ENCODE measurements at places on chromosomes 12 and 14.
A peak's percentile ranks its signal among the peaks of the same experiment; 100 is the strongest.

GRCh38 chr14:23186913-23187654 is 3.6 kb upstream of the SLC7A8 start:
- peak; percentile 87 for DNase-seq

- no peak for DNase-seq
Observed at GRCh38 chr14:91737619-91738018, 5.7 kb upstream of the CATSPERB start.

DNA sequence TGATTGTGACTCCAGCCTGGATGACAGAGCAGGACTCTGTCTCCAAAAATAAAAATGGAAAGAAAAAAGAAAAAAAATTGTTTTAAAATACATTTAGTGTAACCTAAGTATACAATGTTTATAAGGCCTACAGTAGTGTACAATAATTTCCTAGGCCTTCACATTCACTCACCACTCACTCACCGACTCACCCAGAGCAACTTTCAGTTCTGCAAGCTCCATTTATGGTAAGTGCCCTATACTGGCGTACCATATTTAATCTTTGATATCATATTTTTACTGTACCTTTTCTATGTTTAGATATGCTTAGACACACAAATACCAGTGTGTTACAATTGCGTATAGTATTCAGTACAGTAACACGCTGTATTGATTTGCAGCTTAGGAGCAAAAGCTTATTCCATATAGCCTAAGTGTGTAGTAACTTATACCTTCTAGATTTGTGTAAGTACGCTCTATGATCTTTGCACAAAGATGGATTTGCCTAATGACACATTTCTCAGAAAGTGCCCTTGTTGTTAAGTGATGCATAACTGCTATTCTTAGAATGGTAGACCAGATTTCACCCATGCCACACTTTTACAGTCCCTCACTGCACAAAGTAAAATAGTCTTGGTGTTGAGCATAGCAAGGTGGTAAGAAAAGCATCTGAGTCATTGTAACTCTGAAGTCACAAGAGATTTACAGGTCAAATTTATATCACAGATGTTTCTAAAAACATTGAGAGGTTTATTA is 151.9 kb downstream of the LRRK2 start:
- DNase-seq, result no peak

DNA sequence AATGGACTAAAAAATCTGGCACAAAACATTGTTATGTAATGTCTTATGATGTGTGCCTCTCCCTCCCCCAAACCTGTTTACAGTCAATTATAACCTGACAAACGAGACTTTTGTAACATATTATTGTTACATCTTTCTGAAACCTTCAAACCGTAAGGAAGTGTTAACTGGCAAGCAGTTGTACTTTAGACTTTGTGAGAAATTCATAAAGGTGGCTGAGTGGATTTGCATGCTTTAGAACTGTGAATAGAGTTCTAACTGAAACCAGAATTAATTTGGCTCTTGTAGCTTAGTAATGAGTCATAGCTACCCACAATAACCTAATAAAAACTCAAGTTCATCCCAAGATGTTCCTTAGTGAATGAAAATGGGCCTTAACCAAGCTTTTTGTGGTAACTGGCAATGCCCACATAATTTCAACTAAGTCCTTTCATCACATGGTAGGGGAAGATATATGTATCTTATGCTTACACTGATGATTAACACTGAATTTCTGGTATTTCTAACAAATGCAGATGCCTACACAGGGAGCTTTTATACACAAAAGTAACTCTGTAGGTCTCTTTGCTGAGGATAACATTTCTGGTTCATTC is 29.7 kb downstream of the RAD9B start:
- peak; percentile 28 for DNase-seq

- no peak for DNase-seq
Observed at GRCh38 chr12:91965781-91966180, 179.9 kb downstream of the BTG1 start.

- no peak for DNase-seq
Observed at GRCh38 chr12:93366422-93366821, 11.3 kb upstream of the NUDT4 start.

- DNase-seq, result no peak
Observed at GRCh38 chr12:131916306-131917138, 12.6 kb upstream of the PUS1 start.

- peak; percentile 24 for DNase-seq
Observed at GRCh38 chr14:30657606-30658163, 35.6 kb downstream of the SCFD1 start.

DNA sequence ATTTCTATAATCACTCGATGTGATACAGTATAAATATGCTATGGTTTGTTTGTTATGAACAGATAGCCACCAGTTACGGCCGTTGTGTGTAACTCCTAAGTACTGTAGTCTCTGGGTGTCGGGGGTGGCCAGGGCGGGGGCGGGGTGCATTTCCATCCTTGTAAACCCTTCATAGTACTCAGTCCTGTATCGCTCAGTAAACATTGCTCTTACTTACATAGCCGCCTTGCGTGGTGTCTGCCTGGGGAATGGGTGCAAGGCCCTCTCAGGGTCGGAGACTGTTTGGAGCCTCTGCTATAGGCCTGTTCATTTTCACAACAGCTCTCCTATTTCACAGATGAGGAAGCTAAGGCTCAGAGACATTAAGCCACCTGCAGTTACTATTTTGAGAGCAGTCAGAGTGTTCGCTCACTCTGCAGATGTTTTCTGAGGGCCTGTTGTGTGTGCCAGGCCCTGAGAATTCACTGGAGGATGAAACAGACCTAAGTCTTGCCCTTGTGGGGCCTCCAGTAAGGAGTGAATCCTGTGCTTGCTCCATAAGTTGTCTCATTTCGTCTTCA is 42.5 kb downstream of the JDP2 start:
- DNase-seq, result no peak

DNA sequence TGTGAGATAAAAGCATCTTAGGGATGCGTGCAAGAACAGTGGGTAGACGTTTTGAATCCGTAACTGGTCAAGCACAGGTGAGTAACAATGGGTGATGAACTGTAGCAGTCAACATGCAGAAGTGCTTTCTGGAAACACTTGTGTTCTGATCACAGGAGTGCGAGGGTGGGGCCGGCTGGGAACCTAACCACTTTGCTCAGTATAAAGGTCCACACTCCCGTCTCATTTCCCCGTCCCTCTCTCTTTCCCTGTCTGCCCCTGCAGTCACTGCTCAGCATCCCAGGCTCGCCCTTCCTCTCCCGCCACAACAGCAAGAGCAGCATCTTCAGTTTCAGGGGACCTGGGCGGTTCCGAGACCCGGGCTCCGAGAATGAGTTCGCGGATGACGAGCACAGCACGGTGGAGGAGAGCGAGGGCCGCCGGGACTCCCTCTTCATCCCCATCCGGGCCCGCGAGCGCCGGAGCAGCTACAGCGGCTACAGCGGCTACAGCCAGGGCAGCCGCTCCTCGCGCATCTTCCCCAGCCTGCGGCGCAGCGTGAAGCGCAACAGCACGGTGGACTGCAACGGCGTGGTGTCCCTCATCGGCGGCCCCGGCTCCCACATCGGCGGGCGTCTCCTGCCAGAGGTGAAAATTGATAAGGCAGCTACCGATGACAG is 127.1 kb downstream of the FIGNL2 start:
- DNase-seq, result peak; percentile 45

DNA sequence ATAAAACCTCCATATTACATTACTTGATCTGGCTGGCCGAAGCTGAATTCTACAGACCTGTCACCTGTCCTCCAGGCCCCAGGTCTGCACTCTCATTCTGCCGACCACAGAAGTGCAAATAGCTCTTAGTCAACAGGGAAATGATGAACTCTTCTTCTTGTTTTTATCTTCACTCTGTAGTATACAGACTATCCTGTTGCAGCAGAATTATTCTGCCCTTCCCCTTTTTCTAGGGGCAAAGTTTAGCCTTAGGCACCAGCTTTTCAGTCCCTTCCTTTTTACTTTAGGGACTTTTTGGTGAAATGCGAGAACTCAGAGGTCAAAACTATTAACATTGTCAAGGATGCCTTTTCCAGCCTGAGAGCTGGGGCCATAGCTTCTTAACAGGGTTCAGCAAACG is 229.6 kb upstream of the EGLN3 start:
- DNase-seq, result no peak

DNA sequence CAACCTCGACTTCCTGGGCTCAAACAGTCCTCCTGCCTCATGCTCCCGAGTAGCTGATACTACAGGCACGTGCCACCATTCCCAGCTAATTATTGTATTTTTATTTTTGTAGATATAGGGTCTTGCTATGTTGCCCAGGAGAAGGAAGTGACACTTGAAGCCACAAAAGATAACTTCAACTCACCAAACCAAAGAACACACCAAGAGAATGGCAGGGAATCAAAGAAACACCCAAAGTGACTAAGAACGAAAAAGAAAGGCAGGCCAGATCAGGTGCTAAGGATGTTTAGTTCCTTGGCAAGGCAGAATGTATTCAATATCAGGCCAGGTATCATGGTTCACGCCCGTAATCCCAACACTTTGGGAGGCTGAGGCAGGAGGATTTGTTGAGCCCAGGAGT is 10.1 kb upstream of the TPCN1 start:
- DNase-seq, result no peak

DNA sequence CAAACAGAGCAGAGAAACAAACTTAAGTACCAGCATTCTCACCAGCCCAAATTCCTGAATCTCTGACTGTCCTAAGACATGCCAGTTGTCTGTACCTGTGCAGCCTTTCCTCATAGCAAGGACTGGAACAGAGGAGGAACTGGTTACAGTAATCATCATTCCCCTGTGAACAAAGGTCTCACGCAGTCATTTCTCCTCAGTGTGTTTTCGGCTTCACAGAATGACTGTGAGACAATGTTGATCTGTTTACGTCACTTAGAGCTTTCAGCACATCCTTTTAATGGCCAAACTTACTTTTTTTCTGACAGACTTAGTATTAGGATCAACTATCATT is 169.0 kb downstream of the FBXL14 start:
- no peak for DNase-seq

GRCh38 chr14:54350203-54350602 is 46.6 kb upstream of the CDKN3 start:
- no peak for DNase-seq

DNA sequence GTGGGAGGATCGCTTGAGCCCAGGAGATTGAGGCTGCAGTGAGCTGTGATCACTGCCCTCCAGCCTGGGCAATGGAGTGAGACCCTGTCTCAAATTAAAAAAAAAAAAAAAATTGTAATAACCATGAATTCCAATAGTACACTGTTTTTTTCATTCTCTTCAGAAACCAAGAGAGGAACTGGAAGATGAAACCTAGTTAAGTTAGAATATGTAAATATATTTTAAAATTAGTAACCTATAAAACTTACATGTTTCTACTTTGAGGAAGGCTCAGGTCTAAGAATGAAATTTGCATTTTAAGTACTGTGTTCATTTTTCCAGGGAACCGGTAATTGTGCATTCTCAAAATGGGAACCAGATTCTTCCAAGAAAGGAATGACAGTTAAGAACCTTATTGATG is 18.8 kb downstream of the KNTC1 start:
- DNase-seq, result no peak

GRCh38 chr12:93167841-93168492 is 209.8 kb upstream of the NUDT4 start:
- DNase-seq, result peak; percentile 25

GRCh38 chr12:30447061-30447750 is 248.5 kb downstream of the IPO8 start:
- peak; percentile 76 for DNase-seq

DNA sequence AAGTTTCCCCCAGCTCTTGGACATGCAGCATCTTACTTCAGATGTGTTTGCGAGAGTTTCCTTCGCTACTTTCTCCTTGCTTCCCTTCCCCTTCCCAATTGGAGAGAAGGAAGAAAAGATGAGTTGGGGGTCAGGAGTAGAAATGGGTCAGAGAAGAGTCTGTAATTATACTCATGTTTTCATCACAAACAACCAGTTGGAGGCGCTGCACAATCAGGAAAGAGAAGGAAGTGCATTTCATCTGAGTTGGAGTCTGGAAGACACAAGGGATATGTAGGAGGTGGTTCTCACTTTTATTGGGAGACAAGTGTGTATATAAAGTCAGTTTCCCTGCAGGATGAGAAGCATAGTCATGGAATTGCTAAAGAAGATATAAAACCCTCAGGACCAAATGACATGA is 31.3 kb upstream of the VSX2 start:
- no peak for DNase-seq

DNA sequence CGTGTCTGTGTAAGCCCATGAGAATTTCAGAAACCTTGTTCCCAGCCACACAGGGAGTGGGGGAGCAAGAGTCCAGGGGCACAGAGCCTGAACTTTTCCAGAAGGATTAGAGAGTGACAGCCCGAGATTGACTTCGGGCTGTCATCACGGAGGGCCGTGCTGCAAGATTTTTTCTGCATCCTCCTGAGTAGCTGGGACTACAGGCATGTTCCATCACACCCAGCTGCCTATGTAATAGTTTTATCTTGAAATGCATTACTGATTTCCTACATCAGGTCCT is 14.4 kb downstream of the EVL start:
- DNase-seq, result no peak

DNA sequence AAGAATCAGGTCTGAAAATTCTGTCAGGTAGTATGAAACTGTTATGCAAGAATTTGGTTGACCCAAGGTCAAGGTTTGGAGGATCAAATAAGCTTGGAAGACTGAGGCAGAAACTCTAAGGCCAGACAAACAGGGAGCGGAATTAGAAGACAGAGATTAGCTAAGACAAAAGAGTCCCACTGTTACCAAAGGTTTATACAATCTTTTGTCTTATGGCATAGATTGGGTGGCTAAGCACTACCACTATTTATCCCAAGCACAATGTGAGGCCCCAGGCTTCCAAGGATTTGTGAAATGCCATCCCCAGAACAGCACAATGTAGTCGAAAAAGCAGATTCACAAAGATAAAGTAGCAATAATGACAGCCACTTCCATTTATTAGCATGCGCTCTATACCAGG is 311.2 kb downstream of the SEC23A start:
- DNase-seq, result no peak

DNA sequence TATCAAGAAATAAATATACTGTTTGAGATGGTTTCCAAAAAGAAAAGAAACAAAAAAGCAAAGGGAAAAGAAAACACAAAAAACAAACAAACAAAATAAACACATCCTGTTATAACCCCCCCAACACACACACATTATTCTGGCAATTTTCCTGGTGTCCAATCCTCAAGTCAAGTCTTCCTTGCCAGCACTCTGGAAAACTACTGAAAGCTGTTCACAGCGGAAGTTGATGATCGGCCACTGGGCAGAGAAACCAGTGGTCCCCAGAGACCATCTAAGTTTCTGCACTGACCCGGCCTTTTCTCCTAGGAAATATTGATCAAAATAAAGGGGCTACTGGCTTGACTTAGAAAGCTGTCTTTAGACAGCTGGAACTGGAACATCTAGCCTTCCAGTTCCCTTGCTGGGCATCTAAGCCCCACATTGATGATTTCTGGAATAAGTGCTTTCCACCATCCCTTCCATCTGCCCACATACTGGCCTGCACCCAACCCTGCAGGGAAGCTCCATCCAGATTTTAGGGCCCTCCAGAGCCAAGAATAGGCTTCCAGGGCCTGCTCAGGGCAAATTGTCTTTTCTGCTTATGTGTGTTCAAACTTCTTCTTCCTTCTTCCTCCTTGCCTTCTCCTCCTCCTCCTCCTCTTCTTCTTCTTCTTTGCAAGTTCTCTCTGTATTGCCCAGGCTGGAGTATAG is 11.6 kb upstream of the PPP1CC start:
- DNase-seq, result peak; percentile 62

- DNase-seq, result no peak
Observed at GRCh38 chr12:98719515-98720504, 74.7 kb downstream of the APAF1 start.

GRCh38 chr14:74619672-74620131 is 7.7 kb upstream of the LTBP2 start:
- peak; percentile 98 for DNase-seq

GRCh38 chr12:19846574-19846973 is 407.3 kb downstream of the AEBP2 start:
- DNase-seq, result peak; percentile 78
